NK-92 treated with Interleukin-12 subunit alpha and Interleukin-12 subunit beta, amount 100 ng/mL, for 24 hours (cell line): ENCODE measurements at places on chromosomes 7 and 10.

GRCh38 chr10:74174521-74174920 lies 23.5 kb downstream of the ADK start:
- no peak for DNase-seq

DNA sequence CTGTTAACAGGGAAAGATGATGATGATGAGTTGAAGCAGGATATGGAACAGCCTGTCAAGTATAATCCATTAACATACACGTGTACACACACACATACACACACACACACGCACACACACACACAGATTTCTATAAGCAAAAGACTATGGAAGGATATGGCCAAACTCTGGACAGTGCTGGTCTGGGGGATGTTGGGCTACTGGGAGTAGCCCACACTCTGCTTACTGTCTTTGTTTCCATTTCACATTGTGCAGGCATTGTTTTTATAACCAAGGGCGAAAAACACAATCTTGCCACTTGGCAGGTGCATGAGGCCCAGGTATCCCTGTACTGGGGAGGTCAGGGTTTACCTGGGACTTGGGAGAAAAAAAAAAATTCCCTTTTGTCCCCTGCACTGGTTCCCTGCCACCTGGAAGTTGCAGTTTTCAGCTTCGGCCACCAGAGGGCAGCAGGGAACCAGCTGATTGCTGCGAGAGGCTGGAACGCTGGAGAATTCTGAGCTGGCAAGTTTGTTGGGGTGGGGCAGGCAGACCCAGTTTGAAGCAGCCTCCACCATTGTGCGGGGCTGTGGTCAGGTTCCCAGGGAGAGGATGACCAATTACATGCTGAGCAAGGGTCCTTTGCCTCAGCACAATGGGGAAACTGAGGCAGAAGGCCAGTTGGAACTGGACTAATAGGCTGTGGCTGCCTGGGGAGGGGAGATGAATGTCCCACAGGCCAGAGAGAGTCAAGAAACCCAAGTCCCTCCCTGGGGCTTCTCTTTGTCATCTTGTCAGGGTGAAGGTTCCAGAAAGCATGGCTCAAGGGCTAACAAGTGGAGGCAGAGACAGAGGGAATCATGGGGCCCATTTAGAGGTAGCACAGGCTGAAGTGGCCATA lies 27.3 kb downstream of the PPIF start:
- DNase-seq: peak; percentile 52

- DNase-seq: no peak
Observed at GRCh38 chr7:70674571-70675010, 457.4 kb upstream of the GALNT17 start.

- DNase-seq: no peak
Observed at GRCh38 chr7:84226759-84227158, 32.2 kb upstream of the SEMA3A start.

GRCh38 chr10:132398566-132398991 lies 1.6 kb downstream of the PWWP2B start:
- DNase-seq: no peak

GRCh38 chr10:102870221-102870620 lies 951 bp downstream of the AS3MT start:
- DNase-seq: no peak

DNA sequence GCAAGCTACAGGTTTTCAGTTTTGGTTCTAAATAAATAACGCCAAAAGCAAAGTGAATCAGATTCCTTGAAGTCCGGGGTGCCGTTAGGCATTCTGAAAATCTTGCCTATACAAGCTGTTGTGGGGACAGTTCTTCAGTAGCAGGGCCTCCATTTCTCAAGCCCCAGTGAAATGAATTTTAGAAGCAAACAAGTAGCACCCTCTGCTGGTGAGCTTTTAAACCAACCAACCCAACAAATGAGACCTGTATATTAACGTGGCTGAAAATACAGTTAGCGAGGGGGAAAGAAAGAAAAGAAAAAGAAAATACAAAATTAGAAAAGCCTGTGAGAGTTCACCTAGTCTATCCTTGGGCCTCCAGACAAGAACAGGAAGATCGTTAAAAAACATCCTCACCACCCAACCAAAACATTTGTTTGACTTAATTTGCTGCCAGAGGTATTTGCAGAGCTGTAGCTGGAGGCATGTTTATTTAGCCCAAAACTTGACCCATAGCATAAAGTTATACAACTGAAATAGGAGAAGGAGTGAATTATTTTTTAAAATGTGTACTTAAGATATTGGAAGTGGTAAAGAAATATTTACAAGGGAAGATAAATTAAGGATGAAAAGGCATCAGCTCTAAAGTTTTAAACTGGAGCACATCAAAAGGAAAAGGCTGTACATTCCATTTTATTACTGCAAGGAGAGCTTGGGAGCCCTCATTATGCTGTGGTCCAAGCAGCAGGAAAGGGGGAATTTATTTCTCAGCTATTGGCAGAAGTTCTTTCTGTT lies 98.9 kb downstream of the DYNC1I1 start:
- DNase-seq: no peak

DNA sequence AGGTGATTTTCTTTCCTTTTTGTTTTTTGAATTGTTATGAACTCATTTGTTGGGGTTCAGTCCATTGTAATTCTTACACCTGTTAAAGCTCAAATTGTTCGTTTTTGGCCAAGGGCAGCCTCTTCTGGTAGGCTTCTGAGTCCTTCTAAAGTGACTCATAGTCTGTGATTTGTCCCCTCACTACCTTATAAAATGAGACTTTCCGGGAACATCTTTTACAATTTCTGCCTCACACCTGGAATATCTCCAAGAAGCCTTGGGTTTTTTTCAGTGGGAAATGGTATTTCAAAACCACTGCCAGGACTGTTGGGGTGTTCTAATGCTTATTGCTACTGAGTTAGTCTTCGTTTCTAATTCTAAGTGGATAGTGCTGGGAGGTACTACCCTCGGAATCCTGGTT lies 56.7 kb downstream of the BMPR1A start:
- DNase-seq: no peak
